SHP77 (cell line): ENCODE measurements at places on chromosomes 16 and 17.
A peak's percentile ranks its signal among the peaks of the same experiment; 100 is the strongest.

DNA sequence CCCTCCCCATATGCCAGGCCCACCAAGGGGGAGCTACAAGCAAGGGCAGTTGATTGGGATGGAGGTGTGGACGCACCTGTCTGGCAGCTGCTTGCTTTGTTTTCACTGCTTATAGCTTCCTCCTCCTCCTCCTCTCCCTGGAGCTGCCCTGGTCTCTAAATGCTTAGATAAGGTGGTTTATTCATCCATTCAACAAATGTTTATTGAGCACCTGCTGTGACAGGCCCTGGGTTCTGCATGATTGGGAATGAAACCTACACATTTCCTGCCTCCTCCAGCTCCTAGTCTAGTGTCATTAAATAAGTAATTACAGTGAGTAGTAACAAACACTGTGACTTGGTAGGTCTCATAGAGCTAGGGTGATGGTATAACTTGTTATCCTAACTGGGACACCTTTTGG, 17.4 kb upstream of the MAP3K14 start:
- DNase-seq, result peak; percentile 31

DNA sequence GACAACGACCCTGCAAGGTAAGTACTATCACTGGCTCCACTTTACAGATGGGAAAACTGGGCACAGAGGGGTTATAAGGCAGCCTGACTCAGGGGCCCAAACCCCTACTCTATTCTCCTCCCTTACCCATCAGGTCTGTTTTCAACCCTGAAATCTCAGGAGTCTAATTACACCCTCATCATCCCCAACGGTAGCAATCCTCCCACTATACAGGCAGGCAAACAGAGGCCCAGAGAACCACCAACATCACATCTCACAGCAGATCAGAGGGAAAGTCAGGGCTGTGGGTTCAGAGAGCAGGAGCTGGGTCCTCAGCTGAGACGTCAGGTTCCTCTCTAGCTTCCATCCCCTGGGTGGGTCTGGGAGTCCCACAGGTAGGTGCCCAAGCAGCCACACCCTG, 16.5 kb downstream of the JUP start:
- DNase-seq, result no peak

DNA sequence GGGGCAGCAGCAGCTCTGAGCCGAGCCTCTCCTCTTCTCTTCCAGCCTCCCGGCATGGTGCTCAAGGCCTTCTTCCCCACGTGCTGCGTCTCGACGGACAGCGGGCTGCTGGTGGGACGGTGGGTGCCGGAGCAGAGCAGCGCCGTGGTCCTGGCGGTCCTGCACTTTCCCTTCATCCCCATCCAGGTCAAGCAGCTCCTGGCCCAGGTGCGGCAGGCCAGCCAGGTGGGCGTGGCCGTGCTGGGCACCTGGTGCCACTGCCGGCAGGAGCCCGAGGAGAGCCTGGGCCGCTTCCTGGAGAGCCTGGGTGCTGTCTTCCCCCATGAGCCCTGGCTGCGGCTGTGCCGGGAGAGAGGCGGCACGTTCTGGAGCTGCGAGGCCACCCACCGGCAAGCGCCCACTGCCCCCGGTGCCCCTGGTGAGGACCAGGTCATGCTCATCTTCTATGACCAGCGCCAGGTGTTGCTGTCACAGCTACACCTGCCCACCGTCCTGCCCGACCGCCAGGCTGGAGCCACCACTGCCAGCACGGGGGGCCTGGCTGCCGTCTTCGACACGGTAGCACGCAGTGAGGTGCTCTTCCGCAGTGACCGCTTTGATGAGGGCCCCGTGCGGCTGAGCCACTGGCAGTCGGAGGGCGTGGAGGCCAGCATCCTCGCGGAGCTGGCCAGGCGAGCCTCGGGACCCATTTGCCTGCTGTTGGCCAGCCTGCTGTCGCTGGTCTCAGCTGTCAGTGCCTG, 4.4 kb downstream of the PIGQ start:
- DNase-seq, result no peak

DNA sequence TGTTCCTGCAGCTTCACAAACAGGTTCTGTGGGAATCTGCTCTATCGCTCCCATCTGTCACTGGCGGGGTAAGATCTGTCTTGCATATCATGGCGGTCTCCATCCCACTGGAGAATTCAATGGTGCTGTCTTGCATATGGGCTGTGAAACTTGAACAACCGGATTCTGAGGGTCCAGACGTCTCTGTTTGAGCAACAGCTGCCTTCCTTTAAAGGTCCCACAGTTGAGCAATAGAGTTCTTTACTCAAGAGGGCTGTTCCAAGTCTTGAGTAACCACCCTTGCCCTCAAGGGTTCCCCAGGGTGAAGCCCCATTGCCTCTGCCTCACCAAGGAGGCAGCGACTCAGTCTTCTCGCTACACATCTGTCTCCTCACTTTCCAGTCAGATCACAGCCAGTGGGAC, 50.8 kb downstream of the ZFHX3 start:
- no peak for DNase-seq

- no peak for DNase-seq
Measured at GRCh38 chr17:77247609-77248008, 106.8 kb downstream of the SEC14L1 start.

DNA sequence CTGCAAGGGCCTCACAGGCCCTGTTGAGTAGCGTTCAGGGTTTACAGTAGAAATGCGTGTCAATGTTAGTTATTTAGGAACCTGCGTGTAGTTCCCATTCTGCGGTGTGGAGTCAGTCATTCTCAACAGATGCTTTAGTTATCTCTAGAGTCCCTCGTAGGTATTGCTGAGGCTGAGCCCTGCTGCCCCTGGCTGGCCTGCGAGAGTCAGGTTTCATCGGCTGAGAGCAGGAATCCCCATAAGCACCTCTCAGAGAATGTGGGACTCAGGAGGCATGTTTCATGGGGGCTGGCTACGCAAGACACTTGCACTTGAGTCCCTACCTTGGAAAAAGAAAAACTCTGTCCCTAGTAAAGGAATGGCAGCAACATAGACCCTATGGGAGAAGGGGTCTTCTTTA, 347.5 kb upstream of the ASIC2 start:
- no peak for DNase-seq

DNA sequence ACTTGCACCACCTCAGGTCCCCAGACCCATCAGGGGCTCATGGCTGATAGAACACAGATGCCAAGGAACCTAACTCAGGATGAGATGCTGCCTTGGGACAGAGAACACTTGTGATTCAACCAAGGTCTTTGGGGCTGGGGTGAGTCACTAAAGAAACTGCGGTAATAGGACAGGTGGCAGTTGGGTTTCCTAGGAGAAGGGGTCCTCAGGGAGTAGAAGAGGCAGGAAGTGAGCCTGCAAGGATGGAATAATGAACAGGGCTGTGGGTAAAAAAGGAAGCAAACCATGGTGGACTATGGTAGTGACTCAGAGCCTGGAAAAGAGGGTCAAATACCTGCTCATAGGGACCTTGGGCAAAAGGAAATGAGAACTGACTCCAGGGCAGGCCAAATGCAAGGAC, 6.5 kb upstream of the PNPO start:
- DNase-seq, result no peak

DNA sequence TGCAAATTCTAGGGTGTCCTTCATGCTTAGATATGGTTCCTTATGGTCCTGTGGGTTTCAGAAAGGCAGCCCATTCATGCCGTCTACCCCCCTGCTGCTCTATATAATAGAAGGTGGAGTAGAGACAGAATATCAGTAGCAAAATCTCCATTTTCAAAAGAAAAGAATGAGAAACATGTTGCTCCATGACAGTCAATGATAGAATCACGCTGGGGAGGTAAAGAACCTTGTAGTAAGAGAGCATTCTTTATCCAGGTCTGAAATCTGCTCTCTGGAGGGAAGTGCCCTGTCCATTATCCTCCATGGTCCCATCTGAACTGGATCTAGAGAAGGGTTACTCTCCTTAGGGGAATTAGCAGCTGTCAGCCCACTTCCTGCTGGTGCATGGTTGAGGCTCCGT, 272.8 kb downstream of the WWOX start:
- no peak for DNase-seq

DNA sequence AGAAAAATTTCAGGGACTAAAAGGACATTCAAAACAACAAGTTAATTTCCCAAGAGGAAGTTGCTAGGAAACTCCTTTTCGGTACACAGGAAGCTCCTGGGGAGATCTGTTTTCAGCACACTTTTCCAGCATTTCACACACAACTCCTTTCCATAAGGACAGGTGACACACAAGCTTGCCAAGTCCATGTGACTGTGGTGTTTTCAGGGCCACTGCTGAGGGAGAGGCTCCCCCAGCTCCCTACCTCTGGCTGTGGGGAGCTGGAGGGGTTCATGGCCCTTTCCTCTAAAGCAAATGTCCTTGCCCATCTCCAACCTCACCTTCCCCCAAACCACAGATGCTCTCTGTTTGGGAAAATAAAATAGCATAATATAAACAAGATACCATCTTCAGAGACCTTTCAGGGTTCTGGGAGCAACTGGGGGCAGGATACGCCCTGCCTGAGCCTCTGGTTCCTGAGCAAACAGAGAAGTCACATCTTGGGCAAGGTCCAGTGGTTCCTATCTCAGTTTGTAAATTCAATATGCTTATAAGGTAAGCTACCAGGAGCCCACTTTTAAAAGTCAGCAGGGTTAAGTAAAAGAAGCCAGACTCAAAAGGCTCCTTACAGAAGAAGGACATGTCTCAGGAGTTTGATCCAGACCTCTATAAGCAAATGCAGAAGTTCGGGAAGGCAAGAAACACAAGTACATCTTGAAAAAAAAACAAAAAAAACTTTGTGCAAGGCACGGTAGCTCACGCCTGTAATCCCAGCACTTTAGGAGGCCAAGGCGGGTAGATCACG, 3.0 kb downstream of the PDZD9 start:
- DNase-seq, result no peak

GRCh38 chr16:27365142-27366089, 36.6 kb upstream of the IL21R start:
- no peak for DNase-seq

DNA sequence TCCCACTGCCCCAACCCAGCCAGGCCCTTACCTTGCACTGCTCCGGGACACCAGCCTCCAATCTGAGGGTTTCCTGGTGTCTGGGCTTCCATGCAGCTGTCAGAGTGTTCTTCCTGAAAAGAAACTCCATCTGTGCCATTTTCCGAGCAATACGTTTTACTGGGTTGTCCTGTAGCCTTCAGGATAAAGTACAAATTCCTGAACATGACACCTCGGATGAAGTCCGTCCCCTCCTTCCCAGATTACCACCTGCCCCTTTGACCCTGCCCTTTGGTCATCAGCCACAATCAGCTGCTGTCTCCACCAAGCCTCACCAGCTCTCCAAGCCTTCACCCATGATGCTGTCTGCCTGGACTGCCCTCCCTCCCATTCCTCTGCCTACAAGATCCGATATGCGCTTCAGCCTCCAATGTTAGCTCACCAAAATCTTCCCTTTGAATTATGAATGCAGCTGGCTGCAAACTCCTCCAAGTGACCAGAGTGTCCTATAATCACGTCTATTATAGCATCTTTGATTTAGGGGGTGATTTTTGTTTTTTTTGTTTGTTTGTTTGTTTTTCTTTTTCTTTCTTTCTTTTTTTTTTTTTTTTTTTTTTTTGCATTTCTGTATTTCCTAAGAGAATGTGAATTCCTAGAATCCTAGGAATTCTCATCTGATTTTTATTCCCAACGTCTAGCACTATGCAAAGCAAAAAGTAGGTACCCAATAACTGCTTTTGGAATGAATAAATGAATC, 60.6 kb upstream of the KIFC3 start:
- DNase-seq, result no peak

DNA sequence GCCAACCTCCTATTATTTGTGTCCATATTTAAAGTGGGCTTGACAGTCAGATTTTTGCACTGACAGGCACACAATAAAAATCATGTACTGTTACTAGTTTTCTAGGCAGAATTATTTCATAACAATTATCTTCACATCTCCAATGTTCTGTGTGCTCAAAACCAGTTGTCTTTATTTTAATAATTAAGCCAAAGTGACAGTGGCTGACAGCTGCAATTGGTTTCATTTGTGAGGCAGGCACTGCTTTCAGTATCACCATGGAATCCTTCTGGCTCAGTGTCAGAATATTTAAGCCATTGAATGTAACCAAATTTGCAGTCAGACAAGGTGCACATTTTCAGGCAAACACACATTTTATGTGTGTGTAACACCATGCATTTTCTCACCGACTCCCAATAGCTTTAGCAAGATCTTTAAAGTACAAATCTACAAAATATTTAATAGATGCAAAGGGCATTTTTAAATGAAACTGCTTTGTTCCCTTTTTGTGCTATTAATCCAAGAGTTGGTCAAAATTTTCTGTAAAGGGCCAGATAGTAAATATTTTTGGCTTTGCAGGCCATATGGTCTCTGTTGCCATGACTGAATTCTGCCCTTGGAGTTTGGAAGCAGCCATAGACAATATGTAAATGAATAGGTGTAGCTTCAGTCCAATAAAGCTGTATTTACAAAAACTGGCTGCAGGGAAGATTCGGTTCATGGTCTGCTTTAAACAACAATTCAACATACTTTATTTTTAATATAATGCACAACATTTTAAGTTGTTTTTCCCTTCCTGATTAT, 486.0 kb downstream of the KCNJ2 start:
- no peak for DNase-seq

- no peak for DNase-seq
Measured at GRCh38 chr17:51395621-51396020, 135.3 kb downstream of the UTP18 start.

DNA sequence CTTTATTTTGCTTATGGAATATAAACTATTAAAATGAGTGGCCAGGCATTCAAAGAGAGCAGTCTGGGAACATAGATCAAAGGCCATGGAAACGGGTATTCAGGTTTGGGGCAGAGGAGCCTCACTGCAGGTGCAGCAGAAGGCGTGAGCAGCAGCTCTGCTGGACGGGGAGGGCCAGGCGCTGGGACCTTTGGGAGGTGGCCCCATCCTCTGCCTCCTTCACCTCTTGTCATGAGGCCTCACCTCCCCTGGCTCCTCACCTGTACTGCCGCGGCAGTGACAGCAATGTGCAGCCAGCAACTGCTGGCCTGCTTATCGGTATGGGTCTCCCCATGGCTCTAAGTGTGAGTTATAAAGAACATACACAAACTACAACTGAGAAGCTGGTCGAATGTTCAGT, 109.4 kb downstream of the CDK5R1 start:
- no peak for DNase-seq

GRCh38 chr17:15278924-15279477, 13.9 kb upstream of the PMP22 start:
- DNase-seq, result no peak
